ENCODE measurements at places on chromosomes 16 and 17. TPM values are rescaled to one million over a fixed set of nuclear protein-coding genes. Genes with fewer than 3 reads are reported as not detected.

Gene HIC1
- 33.7 TPM for polyA plus RNA-seq

Gene ROGDI
- polyA plus RNA-seq = 15.7 TPM

Gene MRM3
- 15.4 TPM for polyA plus RNA-seq

Gene ASGR2
- polyA plus RNA-seq = 0.36 TPM

Gene OTOA
- polyA plus RNA-seq = 0.19 TPM

Gene KRTAP1-4
- not detected for polyA plus RNA-seq

Gene FNDC8
- polyA plus RNA-seq = not detected

Gene CCL17
- not detected for polyA plus RNA-seq

Gene UNC119
- 15.5 TPM for polyA plus RNA-seq

Gene CDC42EP4
- 21.5 TPM for polyA plus RNA-seq

Gene SDR42E1
- 0.66 TPM for polyA plus RNA-seq

Gene RAI1
- 20.1 TPM for polyA plus RNA-seq

Gene FAM20A
- 10.2 TPM for polyA plus RNA-seq

Gene PMP22
- polyA plus RNA-seq = 189 TPM

DNA sequence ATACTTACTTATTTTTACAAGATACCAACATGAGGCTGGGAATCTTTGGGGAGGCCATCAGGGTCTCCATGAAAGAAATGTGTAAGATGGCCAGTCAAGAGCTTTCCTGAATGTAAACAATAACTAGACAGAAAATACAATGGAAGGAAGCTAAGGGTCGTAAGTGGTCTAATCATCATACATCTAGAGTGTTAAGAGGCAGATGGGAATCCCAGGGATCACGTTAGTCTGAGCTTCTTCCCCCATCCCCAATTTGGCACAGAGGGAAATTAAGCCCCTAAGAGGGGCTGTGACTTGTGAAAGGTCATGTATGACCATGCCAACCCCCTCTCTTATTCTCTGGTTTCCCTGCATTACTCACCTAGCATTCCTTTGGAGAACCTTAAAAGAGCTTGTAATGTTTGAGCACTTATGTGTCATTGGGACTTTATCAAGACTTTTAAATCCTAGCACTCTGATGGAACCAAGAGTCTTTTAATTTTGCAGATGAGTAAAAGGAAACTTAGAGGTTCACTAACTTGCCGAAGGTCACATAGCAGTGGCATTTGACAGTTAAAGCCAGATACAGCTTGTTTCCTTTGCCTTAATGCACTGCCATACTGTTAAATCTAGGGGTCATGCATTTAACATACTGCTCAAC is 46.1 kb downstream of the DCUN1D3 start:
- DNase-seq = no peak

- DNase-seq = no peak
Observed at GRCh38 chr16:82735673-82736091, 108.9 kb downstream of the CDH13 start.

DNA sequence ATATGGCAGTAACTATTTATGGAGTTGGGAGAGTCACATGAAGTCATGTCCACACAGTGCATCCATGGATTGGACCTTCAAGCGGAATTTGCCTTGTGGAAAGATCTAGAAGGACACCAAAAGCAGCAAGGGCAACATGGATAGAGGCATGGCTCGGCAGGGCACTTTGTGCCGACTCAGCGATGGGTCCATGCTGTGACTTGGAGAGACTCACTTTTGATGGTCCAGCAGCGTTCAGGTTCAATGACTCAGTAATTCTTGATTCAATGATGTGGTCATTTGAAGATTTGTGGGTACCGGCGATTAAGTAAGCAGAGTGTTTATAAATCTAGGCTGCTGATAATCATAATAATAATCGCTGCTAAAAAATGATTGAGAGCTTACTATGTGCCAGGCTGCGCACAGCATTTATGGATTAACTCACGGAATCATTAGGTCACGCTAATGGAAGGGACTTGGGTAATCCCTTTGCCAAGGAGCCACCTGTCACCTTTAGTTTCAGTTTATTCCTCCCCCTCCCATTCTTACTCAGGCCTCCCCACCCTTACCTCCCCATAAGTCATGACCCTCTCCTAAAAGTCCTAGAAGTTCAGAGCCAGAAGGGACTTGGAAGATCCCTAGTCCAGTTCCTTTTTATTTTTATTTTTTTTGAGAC is 127.5 kb upstream of the CRHR1 start:
- DNase-seq = no peak

GRCh38 chr16:67117716-67118115 is 8.0 kb downstream of the PHAF1 start:
- DNase-seq = no peak

DNA sequence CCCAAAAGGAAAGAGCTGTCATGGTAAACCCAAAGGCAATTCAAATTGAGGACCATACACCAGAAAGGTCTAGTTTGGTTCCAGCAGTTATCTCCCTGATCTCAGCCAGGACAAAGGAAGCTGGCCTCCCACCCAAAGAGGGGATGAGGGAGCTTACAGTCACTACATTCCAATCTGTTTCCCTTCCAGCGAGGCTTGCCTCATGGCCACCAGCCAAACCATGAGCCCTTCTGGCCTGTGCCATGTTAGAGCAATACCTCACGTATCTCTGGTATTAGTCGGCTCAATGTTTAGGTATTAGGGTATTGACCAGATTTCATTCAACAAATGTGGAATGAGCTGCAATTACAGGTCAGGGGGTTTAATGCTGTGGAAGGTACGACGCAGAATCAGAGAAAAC is 8.4 kb downstream of the NDUFAB1 start:
- no peak for DNase-seq

- DNase-seq = no peak
Observed at GRCh38 chr17:69913616-69914015, 161.4 kb upstream of the KCNJ16 start.

GRCh38 chr17:50359998-50360461 is 13.0 kb downstream of the MRPL27 start:
- DNase-seq = no peak

DNA sequence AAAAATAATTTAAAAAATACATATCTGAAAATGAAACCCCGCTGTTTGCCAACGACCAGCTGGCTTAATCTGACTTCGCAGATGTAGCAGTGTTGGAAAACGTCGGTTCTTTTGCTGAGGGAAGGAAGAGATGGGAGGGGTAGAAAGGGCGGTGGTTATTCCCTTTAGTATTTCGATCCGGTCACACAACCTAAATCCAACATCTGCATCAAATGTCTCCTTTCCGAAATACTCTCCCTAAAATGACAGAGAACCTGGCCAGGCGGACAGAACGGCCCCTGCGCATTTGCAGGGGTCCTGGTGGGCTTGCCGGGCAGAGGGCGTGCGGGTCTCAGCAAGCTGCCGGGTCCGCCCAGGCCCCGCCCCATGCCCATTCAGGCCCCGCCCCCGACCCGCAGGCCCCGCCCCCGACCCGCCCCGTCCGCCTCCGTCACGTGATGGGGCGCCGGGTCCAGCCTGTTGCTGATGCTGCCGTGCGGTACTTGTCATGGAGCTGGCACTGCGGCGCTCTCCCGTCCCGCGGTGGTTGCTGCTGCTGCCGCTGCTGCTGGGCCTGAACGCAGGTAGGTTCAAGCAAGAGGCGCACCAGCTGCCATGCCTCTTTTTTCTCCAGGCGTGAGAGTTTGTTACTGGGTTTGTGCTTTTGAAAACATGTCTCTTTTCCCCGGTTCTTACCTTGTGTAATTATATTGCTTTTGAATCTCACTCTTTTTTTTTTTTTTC is at the start of gene SCPEP1:
SCPEP1 (plus strand) TSS at position 459 of the 723 bp plus-strand sequence; CDS start at position 488, 29 bp downstream.
- DNase-seq = peak; percentile 47

DNA sequence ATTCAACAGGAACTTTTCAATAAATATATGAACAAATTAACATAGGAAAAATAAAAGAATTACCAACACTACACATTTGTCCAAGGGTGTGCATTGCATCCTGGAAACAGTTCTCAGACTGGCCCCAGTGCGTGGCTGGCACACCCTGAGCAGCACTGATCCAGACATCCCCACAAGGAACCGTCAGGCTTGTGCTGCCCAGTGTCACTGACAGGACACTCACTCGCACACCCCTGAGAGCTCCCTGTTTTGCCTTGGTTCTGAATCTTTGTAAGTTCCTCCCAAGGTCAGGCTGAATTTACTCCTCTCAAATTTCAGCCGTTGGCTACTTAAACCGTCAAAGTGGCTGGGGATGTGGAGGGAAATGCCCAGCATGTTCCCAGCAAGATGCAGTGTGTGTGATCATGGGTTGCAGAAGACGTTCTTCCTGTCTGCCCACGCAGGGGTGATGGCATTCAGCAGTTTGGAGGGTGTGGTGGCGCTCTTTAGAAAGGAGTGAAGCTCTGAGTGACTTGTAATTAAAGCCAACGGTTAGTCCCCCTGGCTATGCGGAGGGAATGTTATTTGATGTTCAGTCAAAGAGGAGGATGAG is 1.7 kb downstream of the MT2A start:
- no peak for DNase-seq

DNA sequence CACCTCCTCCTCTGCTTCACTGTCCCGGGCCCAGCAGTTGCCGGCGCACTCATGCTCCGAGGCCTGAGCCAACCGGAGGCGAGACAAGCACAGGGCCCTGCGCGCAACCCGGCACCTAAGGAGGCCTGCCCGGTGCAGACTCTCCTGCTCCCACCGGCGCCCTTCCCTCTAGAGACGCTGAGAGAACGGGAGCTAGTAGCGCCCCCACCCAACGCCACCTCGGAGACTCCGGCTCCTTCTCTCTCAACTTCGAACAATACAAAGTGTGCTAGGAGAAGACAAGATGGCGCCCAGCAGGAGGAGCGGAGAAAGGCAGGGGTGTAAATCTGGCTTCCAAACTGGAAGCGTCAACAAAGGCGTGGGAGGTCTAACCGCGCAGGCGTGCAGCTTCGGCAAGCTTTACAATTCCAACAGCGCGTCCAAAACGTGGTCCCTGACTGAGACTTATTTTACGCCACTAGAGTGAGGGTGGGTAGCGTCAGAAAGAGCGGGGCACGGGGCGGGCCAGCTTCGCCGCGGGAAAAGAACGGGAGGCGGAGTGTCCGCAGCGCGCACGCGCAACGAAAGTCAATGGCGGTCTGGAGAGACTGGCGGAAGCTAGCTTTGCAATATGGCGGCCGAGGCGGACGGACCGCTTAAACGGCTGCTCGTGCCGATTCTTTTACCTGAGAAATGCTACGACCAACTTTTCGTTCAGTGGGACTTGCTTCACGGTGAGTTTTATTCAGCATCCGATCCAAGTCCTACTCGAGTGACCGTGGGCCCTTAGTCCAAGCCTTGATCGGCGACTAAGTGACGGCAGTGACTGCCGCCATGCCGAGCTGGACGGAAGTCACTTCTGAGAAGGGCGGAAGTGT is at the start of gene MPDU1:
MPDU1 (plus strand) TSS at position 600 of the 857 bp plus-strand sequence; CDS start at position 611, 11 bp downstream.
- DNase-seq = peak; percentile 99

GRCh38 chr17:12853921-12854320 is 64.6 kb downstream of the ARHGAP44 start:
- DNase-seq = no peak

DNA sequence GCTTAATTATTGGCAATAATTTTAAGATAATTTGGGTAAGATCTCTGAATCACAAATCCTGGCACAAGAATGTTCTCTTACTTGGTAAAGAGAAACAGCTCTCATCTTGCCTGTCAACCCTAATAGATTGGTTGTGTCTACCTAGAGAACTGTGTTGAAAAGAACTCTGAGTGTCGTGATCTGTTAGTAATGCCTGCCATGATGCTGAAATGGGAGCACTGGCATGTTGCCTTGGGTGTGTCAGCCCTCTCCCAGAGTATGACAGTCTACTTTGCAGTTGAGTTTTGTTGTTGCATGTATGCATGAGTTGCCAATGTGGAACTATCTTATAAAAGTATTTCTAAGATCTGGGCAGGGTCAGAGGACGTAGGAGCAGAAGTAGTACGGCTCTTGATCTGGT is 221.4 kb downstream of the MAF start:
- no peak for DNase-seq

GRCh38 chr17:37766971-37767370 is 22.1 kb upstream of the HNF1B start:
- DNase-seq = no peak

DNA sequence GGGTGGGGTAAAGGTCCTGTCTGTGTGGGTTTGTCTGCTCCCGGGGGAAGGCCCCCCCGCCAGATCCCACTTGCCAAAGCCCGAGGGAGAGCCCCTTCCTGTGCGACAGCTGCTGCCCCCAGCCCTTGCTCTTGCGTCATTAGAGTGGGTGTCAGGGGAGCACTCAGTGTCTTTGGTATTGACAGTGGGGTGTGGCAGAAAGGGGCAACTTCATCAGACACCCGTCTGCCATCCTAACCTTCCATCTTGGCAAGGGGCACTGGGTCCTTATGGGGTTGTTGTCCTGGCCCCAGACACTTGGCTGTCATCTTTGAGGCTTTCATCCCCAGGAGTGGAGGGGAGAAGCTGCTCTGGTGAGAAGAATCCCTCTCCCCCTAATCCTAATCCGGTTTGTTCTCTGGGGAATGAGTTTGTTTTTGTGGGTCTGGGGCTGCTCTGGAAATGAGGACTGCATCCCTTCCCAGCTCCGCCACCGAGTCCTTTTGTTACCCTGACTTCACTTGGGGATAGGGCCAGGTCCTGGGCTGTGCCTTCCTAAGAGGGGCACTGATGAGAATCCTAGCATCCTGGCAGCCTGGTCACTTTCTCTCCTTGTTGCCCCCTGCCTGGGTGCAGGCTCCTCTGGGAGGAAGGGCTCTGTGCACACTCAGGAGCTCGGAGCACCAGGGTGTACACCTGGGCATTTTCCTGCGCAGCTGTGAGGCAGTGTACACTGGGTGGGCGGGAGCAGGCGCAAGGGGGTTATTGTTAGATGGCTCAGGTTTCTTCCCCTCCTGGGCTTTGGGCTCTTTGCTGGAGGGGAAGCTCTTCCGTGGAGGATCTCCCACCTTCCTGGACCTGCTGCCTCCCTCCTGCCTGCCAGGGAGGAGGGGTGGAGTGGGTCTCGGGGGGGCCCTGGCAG is 21.1 kb downstream of the GJD3 start:
- no peak for DNase-seq

- DNase-seq = peak; percentile 13
Observed at GRCh38 chr17:73231395-73231794, 30.3 kb downstream of the CPSF4L start.

DNA sequence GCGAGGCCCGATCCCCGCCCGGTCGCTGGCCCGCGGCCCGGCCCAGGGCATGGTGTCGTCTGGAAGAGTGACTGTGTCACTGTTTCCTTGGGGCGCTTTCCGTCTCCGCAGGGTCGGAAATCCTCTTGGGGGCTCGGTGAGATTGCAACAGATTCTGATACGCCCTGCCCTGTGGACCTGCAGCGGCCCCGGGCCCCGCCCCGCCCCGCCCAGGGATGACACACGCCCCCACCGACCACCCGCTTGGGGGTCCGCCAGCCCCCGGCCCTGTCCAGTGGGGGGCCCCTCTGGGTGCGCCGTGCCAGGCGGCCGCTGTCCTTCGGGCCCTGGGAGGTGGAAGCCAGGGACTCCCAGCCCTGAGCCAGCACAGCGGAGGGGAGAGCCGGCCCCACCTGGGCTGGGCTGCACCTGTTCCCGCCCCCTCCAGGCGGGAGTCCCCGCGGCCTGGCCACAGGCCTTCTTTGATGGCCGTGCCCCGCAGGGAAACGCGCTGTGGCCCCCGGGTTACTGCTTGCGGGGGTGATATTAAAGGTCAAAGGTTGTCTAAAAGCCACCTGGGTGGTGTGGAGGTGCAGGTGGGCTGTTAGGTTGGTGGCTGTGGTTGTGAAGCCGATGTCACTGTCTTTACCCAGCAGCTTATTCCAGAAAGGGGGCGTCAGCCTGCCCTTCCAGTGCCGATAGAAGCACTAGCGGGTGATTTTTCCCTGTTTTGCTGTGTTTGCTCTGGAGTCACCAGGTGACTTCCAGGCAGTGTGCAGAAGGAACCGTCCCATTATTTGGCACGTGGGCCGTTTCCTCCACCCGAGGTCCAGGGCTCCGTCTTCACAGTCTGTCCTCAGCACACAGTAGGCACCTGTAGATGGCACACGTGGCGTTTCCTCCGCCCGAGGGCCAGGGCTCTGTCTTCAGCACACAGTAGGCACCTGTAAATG is 752 bp downstream of the TBC1D24 start:
- DNase-seq = no peak

- no peak for DNase-seq
Observed at GRCh38 chr17:19654342-19654886, 5.9 kb downstream of the ALDH3A2 start.

All from hindlimb muscle (tissue), 1 donor.